Stimulated activated CD4-positive, alpha-beta T cell treated with anti-CD3 and anti-CD28 coated beads, TNF-alpha, amount 100 ng/mL, for 1 hour (primary cell): ENCODE measurements at places on chromosomes 16 and 17.

GRCh38 chr16:53087101-53087500, 32.3 kb downstream of the CHD9 start:
- no peak for DNase-seq

GRCh38 chr17:17892009-17892408, 55.2 kb upstream of the SREBF1 start:
- DNase-seq, result no peak

- no peak for DNase-seq
Measured at GRCh38 chr17:80727409-80727755, 182.7 kb downstream of the RPTOR start.

- DNase-seq, result no peak
Measured at GRCh38 chr17:11511696-11512095, 86.6 kb upstream of the DNAH9 start.

- DNase-seq, result no peak
Measured at GRCh38 chr16:75256696-75257343, 5.4 kb upstream of the BCAR1 start.

- peak; percentile 8 for DNase-seq
Measured at GRCh38 chr16:12228602-12229499, 252.3 kb downstream of the SNX29 start.

- DNase-seq, result no peak
Measured at GRCh38 chr17:8753976-8754440, 4.3 kb downstream of the SPDYE4 start.

DNA sequence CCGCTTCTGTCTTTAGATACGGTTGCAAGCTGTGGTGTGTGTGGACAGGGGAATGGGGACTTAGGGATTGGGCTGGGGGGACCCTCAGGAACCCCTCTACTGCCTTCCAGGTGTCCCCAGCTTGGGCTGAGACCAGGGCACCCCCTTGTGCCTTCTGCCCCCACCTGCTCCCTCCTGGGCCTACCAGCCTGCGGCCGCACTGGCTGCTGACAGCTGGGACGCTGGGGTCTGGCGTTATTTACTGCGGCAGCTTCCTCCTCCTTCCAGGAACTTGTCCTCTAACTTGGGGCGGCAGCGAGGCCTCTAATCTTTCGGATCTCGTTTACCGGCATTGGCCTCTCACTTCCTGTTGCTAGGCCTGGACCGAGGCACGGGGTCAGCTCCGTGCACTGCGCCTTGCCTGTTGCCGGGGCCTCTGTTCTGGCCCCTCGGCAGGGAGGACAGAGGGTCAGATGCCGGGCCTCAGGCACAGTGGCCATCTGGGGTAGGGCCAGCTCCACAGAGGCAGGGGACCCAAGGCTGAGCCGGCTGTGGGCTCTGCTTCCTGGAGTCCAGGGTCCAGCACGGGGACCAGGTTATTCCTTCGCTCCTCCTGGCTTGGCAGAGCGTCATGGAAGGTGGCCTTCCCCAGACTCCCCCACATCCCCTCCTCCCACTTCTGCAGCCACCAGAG, 31.8 kb downstream of the TMEM235 start:
- no peak for DNase-seq

DNA sequence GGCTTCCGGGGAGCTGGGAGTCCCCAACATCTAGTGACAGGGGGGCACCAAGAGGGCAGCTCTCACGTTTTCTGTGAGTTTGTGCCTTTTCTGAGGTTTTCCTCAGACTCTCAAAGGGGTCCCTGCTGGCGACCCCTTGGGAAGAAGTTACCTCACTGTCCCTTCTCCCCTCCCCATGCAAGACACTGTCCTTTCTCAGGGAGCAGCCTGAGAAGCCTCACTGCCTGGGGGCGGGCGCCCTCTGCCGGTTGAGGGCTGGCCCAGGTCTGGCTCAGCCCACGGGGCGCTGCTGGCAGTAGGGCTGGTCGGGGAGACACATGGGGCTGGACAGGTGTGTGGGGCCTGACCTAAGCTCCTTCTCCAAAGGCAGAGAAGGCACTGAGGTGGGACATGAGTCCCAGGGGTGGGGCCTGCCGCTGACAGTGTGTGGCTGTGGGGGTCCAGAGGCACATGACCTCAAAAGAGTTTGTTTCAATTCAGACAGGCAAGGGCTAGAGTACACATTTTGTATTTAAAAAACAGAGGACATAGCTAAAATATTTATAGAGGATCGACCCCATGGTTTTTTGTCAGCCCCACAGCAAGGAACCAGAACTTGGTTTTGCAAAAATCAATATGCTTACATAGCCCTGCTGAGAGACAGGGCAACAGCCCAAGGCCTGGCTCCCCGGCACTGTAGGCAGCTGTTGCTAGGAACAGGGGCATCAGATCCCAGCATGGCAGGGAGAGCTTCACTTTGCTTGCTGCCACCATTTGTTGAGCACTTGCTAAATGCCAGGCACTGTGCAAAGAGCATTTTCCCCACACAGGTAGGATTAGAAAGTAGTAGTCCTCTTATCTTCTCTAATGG, 18.5 kb upstream of the ALDH3A1 start:
- DNase-seq, result peak; percentile 54

GRCh38 chr17:66612993-66613392, 221.9 kb upstream of the CACNG5 start:
- DNase-seq, result no peak

GRCh38 chr17:41939693-41940090, 9.3 kb downstream of the ODAD4 start:
- no peak for DNase-seq

- peak; percentile 87 for DNase-seq
Measured at GRCh38 chr17:2049333-2050299, 5.3 kb upstream of the HIC1 start.

DNA sequence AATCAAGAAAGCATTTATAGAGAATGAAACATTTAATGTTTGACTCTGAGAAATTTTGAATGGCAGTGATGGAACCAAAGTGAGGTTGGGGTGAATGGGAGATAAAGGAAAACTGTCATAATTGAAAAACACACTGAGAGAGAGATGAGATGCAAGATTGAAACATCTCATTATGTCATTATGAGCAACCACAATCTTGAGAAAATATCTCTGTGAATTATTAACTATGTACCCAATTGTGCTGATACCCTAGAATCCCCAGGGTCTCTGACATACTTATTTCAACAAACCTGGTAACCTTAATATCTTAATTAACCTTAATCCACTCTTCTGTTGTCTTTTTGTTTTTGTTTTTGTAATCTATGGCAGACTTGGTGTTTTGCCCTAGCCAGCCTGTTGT, 143.5 kb upstream of the HLF start:
- DNase-seq, result no peak

- DNase-seq, result peak; percentile 65
Measured at GRCh38 chr16:48385253-48386150, at the start of gene SIAH1. Gene SIAH1, minus strand, starts transcription at chr16:48385413. Its CDS starts 22,985 bp downstream, at chr16:48362428.

GRCh38 chr17:17537311-17538099, 41.3 kb upstream of the RASD1 start:
- DNase-seq, result no peak

GRCh38 chr17:59097876-59098275, 8.8 kb downstream of the TRIM37 start:
- DNase-seq, result no peak

DNA sequence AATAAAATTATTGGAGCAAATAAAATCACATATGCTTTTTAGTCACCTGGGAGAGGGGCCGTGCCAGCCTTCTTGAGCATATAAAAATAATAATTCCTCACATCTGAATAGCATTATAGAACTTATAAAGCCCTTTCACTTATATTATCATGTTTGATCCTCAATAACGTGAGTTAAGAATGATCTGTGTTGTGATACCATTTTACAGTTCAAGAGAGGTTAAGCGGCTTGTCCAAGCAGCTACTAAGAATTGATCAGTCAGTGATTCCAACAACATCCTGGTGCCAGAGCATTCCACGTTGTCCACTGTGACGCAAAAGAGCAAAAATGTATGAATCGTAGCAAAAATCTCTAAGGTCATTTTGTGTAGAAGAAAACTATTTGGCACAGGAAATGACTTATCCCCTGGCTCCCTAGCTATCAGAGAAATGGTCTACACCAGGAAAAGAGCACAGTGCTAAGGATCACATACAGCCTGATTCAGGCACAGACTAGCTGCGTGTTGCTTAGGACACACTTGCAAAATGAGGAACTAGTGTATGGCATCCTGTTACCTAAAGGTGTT, 33.0 kb downstream of the ANKFN1 start:
- DNase-seq, result no peak
